ENCODE measurements at places on chromosomes 1 and 21.

DNA sequence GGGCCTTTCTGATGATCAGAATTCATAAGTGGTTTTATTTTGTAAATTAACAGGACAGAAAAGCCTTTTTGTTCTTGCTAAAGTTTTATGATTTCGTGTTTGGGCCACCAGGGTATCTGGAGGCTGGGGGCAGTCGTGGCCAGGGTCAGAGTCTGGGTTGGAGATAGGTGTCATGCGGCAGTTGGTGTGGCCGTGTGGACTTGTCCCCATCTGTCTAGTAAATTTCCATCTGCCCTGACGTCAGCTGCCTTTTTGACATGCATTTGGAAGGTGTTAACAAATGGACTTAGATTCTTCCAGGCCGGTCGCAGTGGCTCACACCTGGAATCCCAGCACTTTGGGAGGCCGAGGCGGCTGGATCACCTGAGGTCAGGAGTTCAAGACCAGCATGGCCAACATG is 56.8 kb downstream of the SKI start:
- DNase-seq = no peak

GRCh38 chr1:72280131-72280530 is 2.2 kb downstream of the NEGR1 start:
- DNase-seq = no peak

DNA sequence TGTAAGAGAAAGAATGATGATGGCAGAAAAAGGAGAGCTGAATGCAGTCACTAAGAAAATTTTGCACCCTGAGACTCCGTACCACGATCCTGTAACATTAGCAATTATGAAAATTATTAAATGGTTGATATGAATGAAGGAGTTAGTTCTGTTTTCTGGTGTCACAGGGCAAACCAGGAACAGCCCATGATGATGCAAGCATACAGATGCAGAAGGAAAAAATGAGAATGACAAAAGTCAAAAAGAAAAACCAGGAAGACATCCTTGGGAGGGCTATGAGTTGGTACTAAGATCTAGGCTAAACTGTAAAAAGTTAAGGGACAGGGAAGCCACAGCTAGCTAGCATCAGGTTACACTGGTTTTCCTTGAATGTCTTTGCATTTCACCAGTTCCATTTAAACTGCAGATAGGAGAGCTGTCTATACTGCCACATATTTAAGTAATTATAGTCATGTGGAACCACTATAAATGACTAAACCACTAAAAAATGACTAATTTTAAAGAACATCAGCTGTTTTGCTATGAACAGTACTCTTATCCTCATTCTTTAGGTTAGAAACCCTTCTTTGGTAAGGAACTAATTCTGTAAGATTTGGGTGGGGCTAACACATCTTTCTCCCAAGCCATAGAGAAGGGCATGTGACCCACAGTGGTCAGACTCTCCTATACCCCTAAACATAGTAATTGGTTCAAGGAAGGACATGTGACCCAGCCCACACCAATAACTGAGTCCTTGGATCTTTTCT is 11.4 kb downstream of the DOCK7 start:
- DNase-seq = no peak

GRCh38 chr1:106817575-106817974 is 238.9 kb upstream of the PRMT6 start:
- DNase-seq = no peak

DNA sequence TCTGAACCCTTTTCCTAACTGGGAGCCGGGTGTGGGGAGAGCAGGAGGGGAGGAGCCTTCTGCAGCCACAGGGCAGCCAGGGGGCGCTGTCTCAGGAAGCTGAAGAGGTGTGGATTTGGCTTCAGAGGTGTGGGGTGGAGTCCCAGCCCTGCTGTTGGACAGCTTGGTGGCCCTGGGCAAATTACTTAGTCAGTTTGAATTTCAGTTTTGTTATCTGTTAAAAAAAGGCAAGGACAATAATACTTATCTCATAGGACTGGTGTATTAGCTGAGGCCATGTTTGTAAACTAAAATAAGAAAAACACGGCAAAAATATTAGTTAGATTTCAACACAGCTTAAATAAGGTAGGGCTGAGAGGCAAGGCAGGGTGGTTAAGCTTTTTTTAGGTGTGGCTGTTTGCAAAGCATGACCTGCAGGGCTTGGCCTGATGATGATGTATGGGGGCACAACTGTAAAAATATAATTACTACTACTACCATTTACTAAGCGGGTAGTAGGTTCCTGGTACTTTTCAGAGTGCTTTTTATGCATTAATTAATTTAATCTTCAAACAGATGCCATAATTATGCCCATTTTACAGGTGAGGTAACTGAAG is 111.8 kb downstream of the PLXNA2 start:
- peak; percentile 1 for DNase-seq

DNA sequence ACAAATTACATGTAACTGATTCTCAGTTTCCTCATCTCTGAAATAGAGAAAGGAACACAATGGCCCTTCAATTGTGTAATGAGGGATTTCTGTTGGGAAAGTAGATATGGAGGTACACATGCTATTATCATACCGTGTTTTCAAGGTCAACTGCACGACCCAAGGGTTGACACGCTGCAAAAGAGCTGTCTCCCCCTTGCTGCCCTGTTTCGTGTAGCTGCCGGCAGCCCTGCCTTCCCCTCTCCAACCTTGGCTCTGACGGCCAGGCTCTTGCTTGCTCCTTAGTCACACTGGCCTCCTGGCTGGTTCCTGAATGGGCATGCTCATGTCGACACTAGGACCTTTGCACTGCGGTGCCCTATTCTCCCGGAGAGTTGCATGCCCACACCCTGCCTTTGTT is 134.4 kb downstream of the GALNT2 start:
- DNase-seq = no peak

DNA sequence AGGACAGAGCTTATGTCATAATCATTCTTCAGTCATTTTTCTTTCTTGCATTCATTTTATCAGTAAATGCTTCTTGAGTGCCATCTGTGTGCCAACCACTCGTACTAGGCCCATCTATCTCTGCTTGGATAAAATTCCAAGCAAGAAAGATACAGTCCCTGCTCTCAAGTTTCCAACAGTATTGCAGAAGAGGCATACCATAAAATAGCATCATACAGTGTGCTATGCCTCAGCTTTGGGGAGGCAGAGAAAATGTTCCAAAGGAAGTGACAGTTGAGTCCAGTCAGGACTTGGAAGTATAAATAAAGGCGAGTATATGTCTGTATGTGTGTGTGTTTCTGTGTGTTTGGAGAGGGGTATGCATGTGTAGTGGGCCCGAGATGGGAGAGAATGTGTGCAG is 113.4 kb upstream of the HOOK1 start:
- DNase-seq = no peak

GRCh38 chr1:111611986-111612385 is 7.6 kb upstream of the RAP1A start:
- DNase-seq = no peak

DNA sequence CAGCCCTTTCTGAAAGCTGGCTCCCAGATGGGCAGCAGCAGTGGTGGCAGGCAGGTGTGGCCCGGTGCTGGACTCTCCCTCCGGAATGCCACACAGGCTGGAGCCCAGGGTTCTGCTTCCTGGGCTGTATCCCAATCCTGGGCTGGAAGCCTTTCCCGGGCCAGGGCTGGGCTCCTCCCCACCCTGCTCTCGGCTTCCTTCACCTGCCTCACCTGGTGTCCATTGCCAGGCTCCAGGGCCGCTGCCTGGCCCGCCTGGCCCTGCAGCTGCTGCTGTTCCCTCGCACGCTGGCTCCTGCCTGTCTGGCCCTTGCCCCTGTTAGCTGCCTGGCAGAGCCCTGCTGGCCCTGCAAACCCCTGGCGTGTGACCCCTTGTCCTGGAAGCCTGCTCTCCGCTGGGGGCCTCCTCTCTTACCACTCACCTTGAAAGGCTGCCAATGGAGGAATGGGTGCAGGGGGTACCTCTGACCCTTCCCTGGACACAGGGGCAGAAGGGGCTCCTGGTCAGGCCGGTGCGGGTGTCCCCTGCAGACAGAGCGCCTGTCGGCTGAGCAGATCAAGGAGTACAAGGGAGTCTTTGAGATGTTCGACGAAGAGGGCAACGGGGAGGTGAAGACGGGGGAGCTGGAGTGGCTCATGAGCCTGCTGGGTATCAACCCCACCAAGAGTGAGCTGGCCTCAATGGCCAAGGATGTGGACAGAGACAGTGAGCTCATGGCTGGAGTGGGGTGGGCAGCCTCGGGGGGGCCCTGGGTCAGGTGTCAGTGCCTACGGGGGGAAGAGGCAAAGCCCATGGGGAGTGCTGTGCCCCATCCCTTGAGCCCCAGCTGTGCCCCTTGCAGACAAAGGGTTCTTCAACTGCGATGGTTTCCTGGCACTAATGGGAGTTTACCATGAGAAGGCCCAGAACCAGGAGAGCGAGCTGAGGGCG is 1.1 kb downstream of the CALML6 start:
- DNase-seq = no peak

GRCh38 chr1:54969879-54970278 is 10.5 kb upstream of the TMEM61 start:
- DNase-seq = no peak

GRCh38 chr1:117511273-117511672 is 94.6 kb upstream of the TENT5C start:
- no peak for DNase-seq

GRCh38 chr1:177505905-177506590 is 335.3 kb downstream of the BRINP2 start:
- DNase-seq = no peak

Data from stimulated activated CD8-positive, alpha-beta memory T cell treated with anti-CD3 and anti-CD28 coated beads, Interleukin-2, amount 100 ng/mL, for 1 hour (primary cell).